Stimulated activated CD4-positive, alpha-beta T cell treated with anti-CD3 and anti-CD28 coated beads, Interleukin-4, amount 100 ng/mL, for 4 hours (primary cell): ENCODE measurements at places on chromosomes 4 and X.

DNA sequence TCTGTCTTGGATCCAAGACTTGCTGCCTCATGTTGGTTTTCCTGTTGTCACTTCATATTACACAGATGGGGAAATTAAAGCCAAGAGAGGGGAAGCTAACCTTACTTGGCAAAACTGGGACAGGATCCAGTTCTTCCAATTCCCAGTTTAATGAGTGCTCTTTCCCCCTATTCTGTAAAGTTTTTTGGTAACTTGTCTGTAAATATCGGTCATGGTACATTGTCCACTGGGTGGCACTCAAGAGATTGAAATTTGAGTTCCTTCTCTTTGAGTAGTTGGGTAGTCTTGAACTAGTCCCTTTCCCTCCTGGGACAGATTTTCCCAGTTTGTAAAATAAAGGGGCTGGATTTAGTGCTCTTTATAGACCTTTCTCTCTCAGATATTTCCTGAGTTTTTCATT is 12.4 kb upstream of the EOLA2 start:
- no peak for DNase-seq

- DNase-seq, result no peak
Observed at GRCh38 chr4:69934150-69934549, 3.3 kb downstream of the CSN1S1 start.

- DNase-seq, result no peak
Observed at GRCh38 chr4:38993683-38994082, 38.5 kb downstream of the TMEM156 start.

GRCh38 chr4:74962584-74962983 is 29.7 kb downstream of the PARM1 start:
- no peak for DNase-seq
